ENCODE measurements at places on chromosomes 5 and 9. TPM values are rescaled to one million over a fixed set of nuclear protein-coding genes. Genes with fewer than 3 reads are reported as not detected.

DNA sequence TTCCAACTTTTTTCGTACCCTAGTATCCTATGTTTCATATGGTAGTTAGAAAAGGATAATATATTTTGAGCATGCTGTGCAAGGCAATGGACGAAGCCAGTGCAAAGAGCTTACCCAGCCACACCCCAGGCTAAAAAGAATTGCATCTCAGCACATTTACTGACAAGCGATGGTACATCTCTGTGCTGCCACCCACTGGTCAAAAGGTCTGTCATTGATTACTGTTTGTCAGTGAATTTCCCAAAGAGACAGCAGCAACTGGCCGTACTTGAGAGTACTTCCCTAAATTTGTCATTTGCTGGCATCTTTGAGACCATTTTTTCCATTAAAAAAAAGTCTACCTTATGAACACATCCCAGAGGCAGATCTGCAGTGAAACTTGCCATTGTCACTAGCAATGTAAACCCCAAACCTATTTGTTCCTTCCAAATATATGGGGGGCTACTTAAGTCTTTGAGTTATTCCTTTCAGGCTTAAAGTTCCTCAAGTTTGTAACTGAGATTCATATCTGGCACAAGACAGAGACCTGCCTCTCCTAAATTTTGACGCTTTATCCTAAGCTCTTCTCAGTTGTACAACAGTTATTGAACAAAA lies 184.3 kb downstream of the CTNND2 start:
- no peak for DNase-seq
- H3K27ac ChIP-seq: no peak overlapping the region
- no peaks in the 10 kb centered on the region for H3K36me3 ChIP-seq
- no peaks in the 10 kb centered on the region for H3K4me1 ChIP-seq
- H3K4me3 ChIP-seq: no peak overlapping the region
- no peaks in the 10 kb centered on the region for H3K27me3 ChIP-seq

TUT7 gene
- total RNA-seq: 37.7 TPM

GRCh38 chr9:86389628-86390027 lies 35.4 kb upstream of the TUT7 start:
- no peaks in the 10 kb centered on the region for H3K36me3 ChIP-seq
- no peaks in the 10 kb centered on the region for H3K4me1 ChIP-seq
- DNase-seq: no peak
- H3K4me3 ChIP-seq: no peak overlapping the region

GRCh38 chr5:179120951-179121666 lies 60.9 kb downstream of the ZNF354C start:
- H3K4me3 ChIP-seq: no peak overlapping the region
- H3K4me1 ChIP-seq: no peaks in the 10 kb centered on the region
- H3K36me3 ChIP-seq: no peaks in the 10 kb centered on the region
- H3K27ac ChIP-seq: no peak overlapping the region
- peak; percentile 43 for DNase-seq

GRCh38 chr5:80284720-80285119 lies 28.9 kb upstream of the SERINC5 start:
- H3K27ac ChIP-seq: no peak overlapping the region
- DNase-seq: no peak
- no peaks in the 10 kb centered on the region for H3K4me1 ChIP-seq
- no peaks in the 10 kb centered on the region for H3K27me3 ChIP-seq
- H3K36me3 ChIP-seq: no peaks in the 10 kb centered on the region

DNA sequence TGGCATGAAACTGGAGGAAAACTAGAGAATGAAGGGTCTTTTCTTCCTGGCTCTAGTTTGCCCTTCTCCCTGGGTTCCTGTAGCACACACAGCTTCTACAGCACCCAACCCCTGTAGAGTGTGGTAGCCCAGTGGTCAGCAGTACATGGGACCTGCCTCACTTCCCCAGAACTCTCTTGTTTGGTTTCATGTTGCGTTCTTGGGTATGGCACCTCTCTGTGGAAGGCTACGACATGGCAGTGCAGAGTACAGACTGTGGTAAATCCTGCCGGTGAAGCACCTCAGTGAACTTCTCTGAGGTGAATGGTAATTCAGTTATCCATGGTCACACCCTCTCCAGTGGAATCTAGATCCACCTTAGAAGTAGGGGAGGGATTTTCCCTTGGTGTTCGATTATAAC lies 105.5 kb downstream of the TLR4 start:
- no peaks in the 10 kb centered on the region for H3K27me3 ChIP-seq
- H3K27ac ChIP-seq: no peak overlapping the region
- no peaks in the 10 kb centered on the region for H3K36me3 ChIP-seq
- no peak for DNase-seq
- no peak overlapping the region for H3K4me3 ChIP-seq

SLC25A2 gene
- total RNA-seq: 0.71 TPM

- no peaks in the 10 kb centered on the region for H3K36me3 ChIP-seq
- no peak overlapping the region for H3K4me3 ChIP-seq
- no peaks in the 10 kb centered on the region for H3K4me1 ChIP-seq
- H3K27me3 ChIP-seq: no peaks in the 10 kb centered on the region
These were observed 110.2 kb upstream of the FGF10 start for GRCh38 chr5:44499381-44499780.

DNA sequence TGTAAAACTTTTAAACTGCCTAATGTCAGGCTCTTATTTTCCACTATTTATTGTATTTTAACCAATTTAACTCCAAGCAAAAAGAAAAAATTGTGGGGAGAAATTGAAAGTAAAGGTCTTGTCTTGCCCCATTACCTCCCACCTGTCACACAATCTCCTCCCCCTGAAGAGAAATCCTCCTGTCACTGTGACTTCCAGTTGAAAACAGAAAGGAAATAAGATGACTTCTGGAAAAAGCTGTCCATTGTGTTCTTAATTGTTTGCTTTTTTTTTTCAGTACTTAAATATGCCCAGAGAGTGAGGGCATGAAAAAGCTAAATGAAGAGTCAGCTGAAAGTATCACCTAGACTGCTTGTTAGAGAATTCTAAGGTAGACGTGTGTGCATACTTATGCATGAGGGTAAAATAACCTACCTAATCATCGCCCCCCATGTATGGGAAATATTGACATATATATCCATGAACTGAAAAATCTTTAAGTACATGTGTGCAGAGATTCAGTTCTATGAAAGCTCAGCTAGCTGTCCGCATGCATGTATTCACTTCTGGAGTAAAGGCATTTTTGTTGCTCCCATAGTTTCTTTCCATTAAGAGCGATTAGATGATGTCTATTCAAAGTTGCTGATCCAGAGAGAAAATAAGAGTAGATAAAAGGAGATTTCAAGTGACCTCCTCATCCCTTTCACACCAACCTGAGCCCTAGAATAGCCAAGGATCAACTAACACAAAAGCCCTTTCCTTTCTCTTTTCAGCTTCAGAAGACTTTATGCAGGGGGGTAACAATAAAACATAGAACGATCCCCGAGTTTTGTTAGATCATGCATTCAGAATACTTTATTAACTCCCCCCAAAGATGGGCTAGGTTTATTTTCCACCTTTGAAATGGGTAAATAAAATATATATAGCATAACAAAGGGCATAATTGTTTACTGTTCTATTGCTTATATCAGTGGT lies 5.3 kb downstream of the NR2F1-AS1 start:
- H3K27ac ChIP-seq: peak overlapping the region; percentile 2
- no peaks in the 10 kb centered on the region for H3K36me3 ChIP-seq
- H3K4me3 ChIP-seq: no peak overlapping the region
- peaks cover 92% of the 10 kb centered on the region for H3K27me3 ChIP-seq

DNA sequence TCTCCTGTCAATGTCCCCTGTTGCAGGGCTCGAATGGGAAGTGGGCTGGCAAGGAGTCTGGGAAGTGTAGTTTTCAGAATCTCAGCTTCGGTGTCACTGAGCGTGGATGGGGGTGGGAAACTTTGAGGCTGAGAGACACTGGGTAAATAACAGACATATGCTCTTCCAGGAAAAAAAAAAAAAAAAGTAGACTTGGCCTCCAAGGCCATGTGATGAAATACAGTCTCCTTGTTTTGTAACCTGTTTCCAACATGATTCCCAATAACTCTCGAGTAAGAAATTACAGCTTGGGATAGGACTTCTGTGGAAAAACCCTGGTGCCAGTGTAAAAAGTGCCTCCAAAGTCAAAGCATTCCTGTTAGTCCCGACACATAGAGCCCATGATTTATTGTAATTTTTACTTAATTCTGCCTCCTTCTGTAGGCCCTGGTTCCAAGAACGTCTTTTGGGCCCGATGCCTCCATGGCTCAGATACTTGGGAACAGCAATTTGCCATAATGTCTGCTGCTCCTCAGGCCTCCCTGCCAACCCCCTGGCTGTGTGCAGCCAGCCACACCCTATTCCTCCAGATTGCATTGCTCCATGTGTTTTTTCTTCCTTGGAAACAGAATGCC lies 119.5 kb upstream of the TNC start:
- no peak for DNase-seq
- H3K4me1 ChIP-seq: no peaks in the 10 kb centered on the region
- no peaks in the 10 kb centered on the region for H3K27me3 ChIP-seq
- no peak overlapping the region for H3K27ac ChIP-seq
- H3K4me3 ChIP-seq: no peak overlapping the region

SHOC1 gene
- 0.15 TPM for total RNA-seq

MUSK gene
- total RNA-seq: 3.2 TPM

DNA sequence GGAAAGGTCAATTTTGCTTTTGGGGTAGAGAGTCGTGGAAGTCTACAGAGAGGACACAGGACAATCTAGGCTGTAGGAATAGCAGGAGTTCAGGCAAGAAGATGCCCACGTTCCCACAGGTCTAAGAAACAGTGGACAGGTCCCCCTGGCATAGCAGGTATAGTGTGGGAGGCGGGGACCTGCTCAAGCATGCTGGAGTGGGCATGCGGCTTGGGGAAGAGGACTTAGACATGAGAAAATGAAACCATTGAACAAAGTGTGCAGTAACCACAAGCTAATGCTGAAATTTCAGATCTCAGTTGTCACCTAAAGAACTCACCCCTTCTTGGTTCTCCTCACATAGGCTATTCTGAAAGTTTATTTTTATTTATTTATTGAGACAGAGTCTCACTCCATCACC lies 142.8 kb upstream of the EFNA5 start:
- DNase-seq: no peak
- H3K4me3 ChIP-seq: no peak overlapping the region
- H3K36me3 ChIP-seq: no peaks in the 10 kb centered on the region
- no peak overlapping the region for H3K27ac ChIP-seq

- H3K27ac ChIP-seq: no peak overlapping the region
- H3K4me1 ChIP-seq: no peaks in the 10 kb centered on the region
- DNase-seq: no peak
- H3K36me3 ChIP-seq: peaks cover 29% of the 10 kb centered on the region
These were observed 27.0 kb downstream of the TRIM14 start for GRCh38 chr9:98091735-98092612.

PDE6A gene
- total RNA-seq: not detected

DNA sequence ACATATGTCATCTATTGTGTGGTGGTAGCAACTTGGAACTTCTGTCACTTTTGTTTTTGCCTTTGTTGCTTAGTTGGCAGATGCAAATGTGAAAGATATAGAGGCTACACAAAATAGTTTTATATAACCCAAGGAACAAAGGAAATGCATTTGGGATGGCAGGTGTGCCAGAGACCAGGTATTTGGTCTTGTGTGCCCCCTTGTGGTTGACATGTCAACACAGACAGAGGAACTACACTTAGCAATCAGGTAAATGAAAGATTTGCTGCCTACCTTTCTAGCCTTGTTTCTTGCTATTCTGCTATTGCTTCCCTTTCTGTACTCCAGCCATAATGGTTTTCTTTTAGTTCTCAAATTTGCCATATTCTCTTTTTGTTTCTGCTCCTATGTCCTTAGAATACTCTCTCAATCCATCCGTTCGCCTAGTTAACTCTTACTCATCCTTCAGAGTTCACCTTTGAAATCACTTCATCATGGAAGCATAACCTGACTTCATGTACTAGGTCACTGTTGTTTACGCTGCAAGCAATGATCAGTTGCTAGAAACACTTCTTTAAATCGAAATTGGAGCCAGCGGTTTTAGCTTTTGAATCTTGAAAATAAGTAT lies 119.5 kb downstream of the TRPM3 start:
- H3K27me3 ChIP-seq: no peaks in the 10 kb centered on the region
- no peaks in the 10 kb centered on the region for H3K36me3 ChIP-seq
- H3K27ac ChIP-seq: no peak overlapping the region
- no peak overlapping the region for H3K4me3 ChIP-seq

DNA sequence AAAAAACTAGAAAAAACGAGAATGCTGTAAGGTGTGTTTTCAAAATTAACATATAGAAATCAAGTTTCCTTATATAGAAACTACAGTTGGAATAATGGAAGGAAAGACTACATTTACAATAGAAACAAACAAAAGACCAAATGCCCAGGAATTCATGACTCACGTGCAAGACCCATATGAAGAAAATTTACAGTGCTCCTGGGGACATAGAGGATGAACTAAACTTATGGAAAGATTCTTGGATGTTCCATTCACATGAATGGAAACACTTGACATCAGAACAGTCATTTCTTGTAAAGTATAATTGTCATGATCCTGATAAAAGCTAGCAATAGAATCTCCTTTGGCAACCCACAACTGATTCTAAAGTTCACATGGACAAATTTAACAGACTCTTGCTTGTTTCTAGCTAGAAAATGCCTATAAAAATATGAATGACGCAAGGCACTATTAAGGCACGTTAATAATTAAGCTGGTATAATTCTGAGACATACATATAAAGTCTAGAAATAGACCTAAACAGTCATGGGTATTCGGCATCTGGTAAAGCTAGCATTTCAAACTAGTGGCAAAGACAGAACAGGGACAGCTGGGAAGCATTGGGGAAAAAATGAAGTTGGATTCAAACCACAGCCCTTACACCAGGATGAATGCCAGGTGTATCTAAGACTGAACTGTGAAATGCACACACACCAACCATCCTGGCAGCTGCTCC lies 5.1 kb upstream of the ZFP62 start:
- DNase-seq: no peak
- no peaks in the 10 kb centered on the region for H3K4me1 ChIP-seq

GRCh38 chr5:10936081-10936855 lies 175.2 kb upstream of the DAP start:
- no peak overlapping the region for H3K27ac ChIP-seq
- H3K36me3 ChIP-seq: no peaks in the 10 kb centered on the region
- H3K4me3 ChIP-seq: no peak overlapping the region
- H3K4me1 ChIP-seq: no peaks in the 10 kb centered on the region
- no peaks in the 10 kb centered on the region for H3K27me3 ChIP-seq
- no peak for DNase-seq

ADAM19 gene
- total RNA-seq: 12.0 TPM

- no peaks in the 10 kb centered on the region for H3K36me3 ChIP-seq
- H3K4me3 ChIP-seq: no peak overlapping the region
- no peaks in the 10 kb centered on the region for H3K27me3 ChIP-seq
These were observed 68.3 kb downstream of the FGF1 start for GRCh38 chr5:142617416-142618129.

- no peak for DNase-seq
- H3K4me1 ChIP-seq: peaks cover 25% of the 10 kb centered on the region
- no peak overlapping the region for H3K4me3 ChIP-seq
- H3K27ac ChIP-seq: no peak overlapping the region
- peaks cover 43% of the 10 kb centered on the region for H3K36me3 ChIP-seq
These were observed 2.8 kb downstream of the GRHPR start for GRCh38 chr9:37425298-37425752.

GRCh38 chr9:69392826-69393225 lies 67.8 kb downstream of the ENTREP1 start:
- no peaks in the 10 kb centered on the region for H3K27me3 ChIP-seq
- peaks cover 6% of the 10 kb centered on the region for H3K4me1 ChIP-seq
- no peak overlapping the region for H3K27ac ChIP-seq
- peaks cover 2% of the 10 kb centered on the region for H3K36me3 ChIP-seq

- H3K36me3 ChIP-seq: no peaks in the 10 kb centered on the region
- H3K27ac ChIP-seq: no peak overlapping the region
- no peaks in the 10 kb centered on the region for H3K4me1 ChIP-seq
These were observed 265.9 kb upstream of the SLC24A2 start for GRCh38 chr9:20054734-20055133.

GRCh38 chr5:43040287-43041098 lies at the start of gene ANXA2R:
Gene ANXA2R (minus strand): TSS chr5:43040319. CDS start chr5:43040046, 273 bp downstream.
- peaks cover 5% of the 10 kb centered on the region for H3K36me3 ChIP-seq
- H3K4me1 ChIP-seq: peaks cover 14% of the 10 kb centered on the region
- peak; percentile 90 for DNase-seq
- H3K4me3 ChIP-seq: peak within 1 kb of the TSS; percentile 66
- H3K27me3 ChIP-seq: peaks cover 22% of the 10 kb centered on the region

Measured in lower lobe of right lung (tissue), 2 donors.